ENCODE measurements at places on chromosomes 1 and 21. TPM values are rescaled to one million over a fixed set of nuclear protein-coding genes. Genes with fewer than 3 reads are reported as not detected.
A peak's percentile ranks its signal among the peaks of the same experiment; 100 is the strongest.

Gene LIPI
- total RNA-seq = not detected

Gene WLS
- 0.33 TPM for total RNA-seq

Gene AURKAIP1
- 220 TPM for total RNA-seq

Gene NTMT2
- total RNA-seq = not detected

Gene C8A
- total RNA-seq = not detected

Gene TMPRSS15
- total RNA-seq = not detected

Gene ACTL8
- not detected for total RNA-seq

Gene RGS4
- total RNA-seq = not detected

Gene CHD5
- total RNA-seq = 0.27 TPM

Gene TGFB2
- total RNA-seq = not detected

Gene EPHB2
- total RNA-seq = 0.68 TPM

Gene PDZK1
- not detected for total RNA-seq

Gene SAMSN1
- total RNA-seq = 107 TPM

Gene TDRD5
- total RNA-seq = not detected

GRCh38 chr1:160653620-160654016 is 6.8 kb upstream of the SLAMF1 start:
- DNase-seq = no peak

DNA sequence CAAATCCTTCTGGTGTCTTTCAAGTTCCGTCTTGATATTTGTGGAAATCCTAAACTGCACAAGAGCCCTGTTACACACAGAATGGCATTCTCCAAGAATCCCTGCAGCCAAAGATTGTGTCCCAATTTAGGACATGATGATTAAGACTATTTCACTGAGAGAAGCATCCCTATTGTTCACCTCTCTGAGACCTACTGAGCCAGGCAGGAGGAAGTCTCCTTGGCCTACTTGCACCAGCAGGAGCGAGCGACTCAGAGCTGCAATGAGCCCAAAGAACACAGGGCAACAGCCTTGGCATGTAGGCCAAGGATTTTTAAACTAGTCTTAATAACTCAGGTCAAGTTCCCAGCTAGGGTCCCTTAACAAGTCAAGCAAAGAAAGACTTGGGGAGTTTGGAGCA is 79.4 kb upstream of the RUNX1 start:
- no peak for DNase-seq

DNA sequence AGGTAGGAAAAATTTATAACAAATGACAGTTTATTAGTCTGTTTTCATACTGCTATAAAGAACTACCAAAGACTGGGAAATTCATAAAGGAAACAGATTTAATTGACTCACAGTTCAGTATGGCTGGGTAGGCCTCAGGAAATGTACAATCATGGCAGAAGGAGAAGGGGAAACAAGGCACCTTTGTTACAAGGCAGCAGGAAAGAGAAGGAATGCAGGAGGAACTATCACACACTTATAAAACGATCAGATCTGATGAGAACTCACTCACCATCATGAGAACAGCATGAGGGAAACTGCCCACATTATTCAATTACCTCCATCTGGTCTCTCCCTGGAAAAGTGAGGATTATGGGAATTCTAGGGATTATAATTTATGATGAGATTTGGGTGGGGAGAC is 61.3 kb downstream of the ASB17 start:
- DNase-seq = no peak

GRCh38 chr1:36884801-36885200 is 149.5 kb downstream of the GRIK3 start:
- no peak for DNase-seq

GRCh38 chr1:108893141-108893530 is 16.4 kb downstream of the GPSM2 start:
- no peak for DNase-seq

DNA sequence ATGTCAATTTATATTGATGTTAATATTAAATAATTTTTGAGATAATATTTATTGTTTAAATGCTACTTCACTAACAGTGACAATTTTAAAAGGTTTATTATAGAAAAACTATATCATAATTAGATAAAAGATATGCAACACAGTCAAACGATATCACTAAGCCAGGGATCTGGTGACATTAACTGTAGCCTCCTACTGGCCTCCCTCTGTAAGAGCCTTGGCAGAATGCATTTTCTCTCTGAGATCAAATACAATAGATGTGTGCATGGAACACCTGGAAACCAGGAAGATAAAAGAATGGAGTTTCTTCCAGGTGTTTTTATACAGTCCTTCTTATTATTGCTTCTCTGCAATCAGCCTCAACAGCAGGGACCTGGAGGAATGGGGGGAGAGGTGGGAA is 1762.1 kb downstream of the BRINP3 start:
- DNase-seq = no peak

DNA sequence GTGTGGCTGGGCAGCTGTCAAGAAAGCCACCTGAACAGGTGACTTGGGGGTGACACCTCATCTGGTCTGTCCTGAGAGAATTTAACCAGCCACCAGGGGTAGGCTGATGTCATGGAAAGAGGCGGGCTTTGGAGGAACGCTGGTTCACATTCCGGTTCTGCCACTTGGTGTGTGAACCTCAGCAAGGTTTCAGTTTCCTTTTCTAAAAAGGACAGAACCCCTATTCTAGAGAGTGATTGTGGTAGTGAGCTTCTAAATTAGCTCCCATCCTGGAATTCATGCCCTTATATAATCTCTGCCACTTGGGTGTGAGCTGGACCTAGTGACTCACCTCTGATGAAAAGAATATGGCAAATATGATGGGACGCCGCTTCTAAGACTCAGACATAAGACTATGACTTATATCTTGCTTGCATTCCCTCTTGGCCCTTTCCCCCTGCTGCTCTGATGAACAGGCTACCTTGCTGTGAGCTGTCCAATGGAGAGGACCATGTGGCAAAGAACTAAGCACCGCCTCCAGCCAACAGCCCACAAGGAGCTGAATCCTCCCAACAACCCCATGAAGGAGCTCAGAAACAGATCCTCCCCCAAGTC is 332.1 kb downstream of the RRAGC start:
- peak; percentile 51 for DNase-seq

DNA sequence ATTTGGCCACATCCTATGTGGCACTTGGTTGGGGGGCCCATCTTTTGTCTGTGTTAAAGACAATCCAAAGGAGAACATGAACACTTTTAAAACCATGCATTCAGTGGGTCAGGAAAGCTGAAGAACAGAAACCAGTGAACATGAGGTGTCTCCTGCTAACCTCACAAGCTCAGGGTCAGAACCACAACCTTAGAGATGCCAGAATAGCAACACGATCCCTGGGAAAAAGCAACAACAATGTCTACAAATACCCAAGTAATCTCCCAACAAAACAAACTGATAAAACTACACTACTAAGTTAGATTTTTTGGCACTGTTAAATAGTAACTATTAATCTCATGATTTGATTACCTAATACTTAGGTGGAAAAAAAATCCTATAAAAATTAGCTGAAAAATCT is 34.1 kb upstream of the GNG4 start:
- no peak for DNase-seq

DNA sequence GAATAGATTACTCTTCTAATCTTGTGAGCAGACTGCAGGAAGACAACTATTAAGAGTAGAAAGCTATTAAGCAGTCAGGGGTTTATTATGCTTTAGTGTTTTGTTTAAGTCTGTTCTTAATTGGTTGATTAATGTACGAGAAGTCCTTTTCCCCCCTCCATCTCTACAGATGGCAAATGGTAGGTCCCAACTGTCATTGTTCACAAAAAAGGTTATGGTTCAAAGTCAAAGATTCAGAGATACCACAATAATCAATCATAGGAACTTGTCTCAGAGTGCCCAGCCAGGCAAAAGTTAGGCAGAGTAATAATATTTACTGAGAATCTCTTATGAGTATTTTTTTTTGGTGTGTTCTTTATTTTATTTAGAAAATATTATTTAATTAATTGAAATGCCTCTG is 26.8 kb downstream of the NFIA start:
- DNase-seq = no peak

DNA sequence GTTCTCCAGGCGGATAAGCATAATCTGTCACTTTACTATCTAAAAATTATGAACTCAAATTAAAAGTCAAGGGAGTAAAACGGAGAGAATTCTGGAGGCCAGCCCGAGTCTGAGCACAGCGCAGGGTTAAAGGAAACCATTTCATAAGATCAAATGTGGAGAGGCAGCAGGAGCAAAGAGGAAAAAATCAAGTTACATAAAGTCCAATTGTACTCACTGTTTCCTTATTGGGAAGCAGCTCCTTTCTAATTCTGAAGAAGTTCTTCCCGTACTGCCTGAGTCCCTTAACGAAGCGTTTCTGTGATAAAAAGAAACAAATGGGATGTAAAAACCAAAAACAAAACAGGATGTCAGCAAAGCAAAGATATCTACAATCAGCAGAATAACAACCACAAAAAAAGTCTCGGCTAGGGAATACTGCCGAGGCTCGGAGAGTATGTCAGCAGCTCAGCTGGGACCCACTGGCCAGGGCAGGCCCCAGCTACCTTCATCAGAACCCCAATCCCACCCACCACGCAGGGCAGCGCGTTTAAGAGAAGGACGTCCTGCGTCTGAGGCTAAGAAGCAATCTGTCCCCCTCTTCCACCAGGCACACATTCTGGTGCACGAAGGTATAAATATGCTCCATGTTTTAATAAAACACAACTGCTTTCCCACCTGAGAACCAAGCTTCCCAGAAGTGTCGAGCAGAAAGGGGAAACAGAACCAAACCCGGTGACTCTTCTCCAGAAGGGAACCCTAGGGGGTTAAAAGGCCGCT is 104.8 kb downstream of the SLC45A1 start:
- DNase-seq = no peak

DNA sequence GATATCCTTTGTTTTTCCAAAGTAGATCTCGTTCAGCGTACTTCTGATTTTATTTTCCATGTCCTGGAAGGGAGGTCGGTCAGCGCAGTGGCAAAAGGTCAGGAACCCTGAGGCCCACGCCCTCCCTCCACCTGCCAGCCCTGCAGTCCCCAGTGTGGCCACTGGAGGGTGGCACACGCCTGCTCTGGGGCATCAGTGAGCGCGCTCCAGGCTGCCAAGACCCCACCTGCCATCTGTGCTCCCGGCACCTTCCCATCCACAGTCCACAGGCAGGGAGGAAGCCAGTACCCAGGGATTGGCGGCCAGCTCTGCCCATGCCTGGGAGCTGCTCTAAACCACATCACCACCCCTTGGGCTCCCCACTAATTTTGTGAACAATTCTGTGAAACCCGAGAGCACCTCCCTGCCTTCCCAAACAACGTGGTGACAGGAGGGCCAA is 32.3 kb downstream of the SLC66A1 start:
- peak; percentile 28 for DNase-seq

DNA sequence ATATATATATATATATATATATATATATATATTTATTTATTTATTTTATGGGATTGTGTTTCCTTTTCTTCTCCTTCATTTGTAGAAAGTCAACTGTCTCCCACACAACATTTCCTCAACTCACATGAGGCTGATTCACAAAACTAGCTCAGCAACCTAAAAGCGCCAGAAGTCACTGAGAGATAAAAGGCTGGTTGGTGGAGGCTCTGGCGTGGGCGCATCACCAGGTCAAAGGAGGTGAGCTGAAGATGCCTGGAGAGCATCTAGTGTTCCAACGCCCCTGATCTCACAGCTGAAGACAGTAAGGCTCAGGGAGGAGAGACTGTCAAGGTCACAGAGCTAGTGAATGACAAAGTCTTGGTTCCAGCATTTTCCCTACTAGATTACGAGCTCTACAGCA is 78.0 kb downstream of the HLCS start:
- DNase-seq = no peak

- no peak for DNase-seq
These were observed 4.4 kb upstream of the FNDC5 start for GRCh38 chr1:32874860-32875752.

GRCh38 chr1:185535621-185536020 is 198.6 kb upstream of the HMCN1 start:
- no peak for DNase-seq

- no peak for DNase-seq
These were observed 875.8 kb downstream of the USP25 start for GRCh38 chr21:16605597-16605996.

DNA sequence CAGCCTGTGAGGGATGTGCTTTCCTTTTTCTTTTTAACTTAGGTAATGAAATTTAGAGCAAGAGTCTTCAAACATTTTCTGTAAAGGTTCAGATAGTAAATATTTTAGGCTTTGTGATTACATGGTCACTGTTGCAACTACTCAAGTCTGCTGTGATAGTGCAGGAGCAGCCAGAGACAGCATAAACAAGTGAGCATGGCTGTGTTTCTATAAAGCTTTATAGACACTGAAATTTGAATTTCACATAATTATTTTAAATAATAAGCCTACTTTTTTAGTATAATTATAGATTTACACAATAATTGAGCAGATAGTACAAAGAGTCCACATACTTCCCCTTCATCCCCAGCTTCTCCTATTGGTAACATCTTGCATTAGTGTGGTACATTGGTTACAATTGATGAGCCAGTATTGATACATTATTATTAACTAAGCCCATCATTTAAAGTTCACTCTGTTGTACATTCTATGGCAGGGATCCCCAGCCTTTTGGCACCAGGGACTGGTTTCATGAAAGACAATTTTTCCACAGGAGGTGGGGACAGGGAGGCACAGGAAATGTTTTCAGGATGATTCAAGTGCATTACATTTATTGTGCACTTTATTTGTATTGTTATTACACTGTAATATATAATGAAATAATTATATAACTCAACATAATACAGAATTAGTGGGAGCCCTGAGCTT is 3.0 kb downstream of the ATF6 start:
- no peak for DNase-seq

- no peak for DNase-seq
These were observed 648 bp upstream of the TRAPPC3 start for GRCh38 chr1:36149973-36150295.

DNA sequence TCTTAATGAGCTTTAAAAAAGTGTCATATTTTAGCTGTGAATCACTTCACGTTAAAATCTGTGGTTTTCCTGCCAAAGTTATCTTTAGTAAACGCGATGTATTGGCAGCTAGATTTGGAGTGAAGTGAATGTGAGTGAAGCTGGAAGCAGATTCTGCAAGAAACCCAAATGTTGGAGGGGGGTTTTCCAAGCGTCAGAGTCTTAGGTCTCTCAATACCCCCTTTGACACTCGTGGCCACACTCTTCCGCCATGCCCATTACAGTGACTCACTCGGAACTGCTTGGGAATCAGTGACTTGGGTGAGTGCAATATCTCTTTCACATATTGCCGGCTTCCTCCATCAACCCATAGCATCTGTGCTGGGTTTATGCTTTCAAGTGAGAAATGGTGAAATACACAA is 17.5 kb downstream of the B3GALT5 start:
- no peak for DNase-seq

GRCh38 chr21:15774590-15774989 is 44.8 kb downstream of the USP25 start:
- no peak for DNase-seq

GRCh38 chr1:88685259-88685620 is 1.2 kb downstream of the PKN2 start:
- no peak for DNase-seq

Data from activated T-cell treated with anti-CD3 and anti-CD28 coated beads, Interleukin-2, amount 50 U/mL, for 4 hours (primary cell).